ENCODE measurements at places on chromosomes 11 and 22.

GRCh38 chr11:65185171-65185570 lies 3.4 kb downstream of the CAPN1 start:
- DNase-seq = no peak

DNA sequence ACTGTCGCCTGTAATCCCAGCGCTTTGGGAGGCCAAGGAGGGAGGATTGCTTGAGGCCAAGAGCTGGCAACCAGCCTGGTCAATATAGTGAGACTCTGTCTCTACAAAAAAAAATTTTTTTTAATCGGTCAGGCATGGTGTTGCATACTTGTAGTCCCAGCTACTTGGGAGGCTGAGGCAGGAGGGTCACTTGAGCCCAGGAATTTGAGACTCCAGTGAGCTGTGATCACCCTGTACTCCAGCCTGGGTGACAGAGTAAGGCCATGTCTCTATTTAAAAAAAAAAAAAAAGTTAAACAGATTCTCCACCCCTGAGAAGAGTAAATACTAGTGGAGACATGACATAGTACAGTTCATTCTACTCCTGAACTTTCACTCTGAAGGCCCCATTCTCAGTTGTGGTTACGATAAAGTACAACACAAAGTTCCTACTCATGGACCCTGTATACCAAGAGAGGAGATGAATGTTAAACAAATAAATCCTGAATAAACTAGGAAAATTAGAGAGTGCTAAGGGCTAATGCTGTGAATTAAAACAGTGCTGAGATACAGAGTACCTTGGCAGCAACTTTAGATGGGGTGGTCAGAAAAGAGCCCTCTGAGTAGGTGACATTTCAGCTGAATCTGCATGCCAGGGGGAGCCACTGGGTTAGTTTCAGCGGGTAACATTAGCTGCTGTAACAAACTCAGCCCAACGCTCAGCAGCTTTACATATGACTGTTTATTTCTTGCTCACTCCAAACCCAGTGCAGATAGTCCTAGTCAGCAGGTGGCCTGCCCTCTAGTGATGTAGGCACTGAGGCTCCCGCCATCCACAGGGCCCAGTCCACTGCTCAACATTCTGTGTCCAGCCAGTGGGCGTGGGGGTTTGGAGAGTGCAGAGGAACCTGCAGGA lies 75.1 kb downstream of the DBX1 start:
- no peak for DNase-seq

DNA sequence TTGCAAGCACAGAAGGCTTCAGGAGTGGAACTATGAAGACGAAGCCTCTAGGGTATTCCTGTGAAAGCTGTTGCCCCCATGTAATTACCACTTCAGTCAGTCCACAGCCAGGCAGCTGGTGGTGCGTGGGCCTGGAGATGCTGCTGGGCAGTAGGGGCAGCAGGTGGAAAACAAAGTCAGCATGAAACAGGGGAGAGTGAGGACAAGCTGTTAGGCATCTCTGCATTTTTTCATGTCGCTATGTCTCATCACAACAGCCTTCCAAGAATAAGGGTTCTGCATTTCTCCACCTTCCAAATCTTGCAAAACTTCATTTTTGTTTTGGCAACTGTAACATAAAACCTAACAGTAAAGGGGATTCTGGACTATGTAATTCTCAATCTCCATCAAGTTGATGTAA lies 757.5 kb downstream of the NELL1 start:
- no peak for DNase-seq

GRCh38 chr22:19961201-19961580 lies 19.6 kb upstream of the TXNRD2 start:
- no peak for DNase-seq

DNA sequence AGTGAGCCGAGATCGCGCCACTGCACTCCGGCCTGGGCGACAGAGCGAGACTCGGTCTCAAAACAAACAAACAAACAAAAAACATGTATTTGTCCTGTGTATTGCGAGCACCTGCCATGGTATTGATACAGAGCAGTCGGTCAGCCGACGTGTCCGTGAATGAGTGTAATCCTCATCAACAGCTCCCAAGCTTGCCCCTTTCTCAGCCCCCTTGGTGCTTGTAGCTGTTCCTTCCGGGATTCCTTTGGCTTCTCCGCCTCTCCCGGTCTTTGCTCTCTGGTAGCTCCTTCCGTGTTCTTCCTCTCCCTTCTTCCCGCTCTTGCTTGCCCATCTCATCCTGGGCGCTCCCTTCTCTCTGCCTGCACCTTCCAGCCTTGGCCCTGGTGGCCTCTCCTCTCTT lies 10.9 kb downstream of the ZNF74 start:
- no peak for DNase-seq

- no peak for DNase-seq
These were observed 21.1 kb downstream of the TSPAN18 start for GRCh38 chr11:44747836-44748235.

DNA sequence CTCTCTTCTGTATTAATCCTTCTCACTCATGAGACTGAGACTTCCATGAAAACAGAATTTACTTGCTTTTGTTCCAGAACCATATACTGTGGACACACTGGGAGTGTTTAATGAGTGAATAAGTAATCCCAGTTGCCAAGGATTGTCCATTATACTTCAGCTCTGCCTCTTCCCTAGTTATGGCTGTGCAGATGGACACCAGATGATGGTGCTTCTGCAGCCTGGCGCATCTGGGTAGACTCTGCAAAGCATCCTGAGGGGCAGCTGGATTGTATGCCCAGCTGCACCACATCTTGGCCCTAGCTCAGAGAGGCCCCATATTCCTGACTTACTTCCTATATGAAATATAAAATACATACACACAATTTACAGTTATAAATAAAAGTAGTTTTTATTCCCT lies 43.5 kb downstream of the DBX1 start:
- no peak for DNase-seq

- peak; percentile 88 for DNase-seq
These were observed 9.4 kb downstream of the EHD1 start for GRCh38 chr11:64868904-64869570.

DNA sequence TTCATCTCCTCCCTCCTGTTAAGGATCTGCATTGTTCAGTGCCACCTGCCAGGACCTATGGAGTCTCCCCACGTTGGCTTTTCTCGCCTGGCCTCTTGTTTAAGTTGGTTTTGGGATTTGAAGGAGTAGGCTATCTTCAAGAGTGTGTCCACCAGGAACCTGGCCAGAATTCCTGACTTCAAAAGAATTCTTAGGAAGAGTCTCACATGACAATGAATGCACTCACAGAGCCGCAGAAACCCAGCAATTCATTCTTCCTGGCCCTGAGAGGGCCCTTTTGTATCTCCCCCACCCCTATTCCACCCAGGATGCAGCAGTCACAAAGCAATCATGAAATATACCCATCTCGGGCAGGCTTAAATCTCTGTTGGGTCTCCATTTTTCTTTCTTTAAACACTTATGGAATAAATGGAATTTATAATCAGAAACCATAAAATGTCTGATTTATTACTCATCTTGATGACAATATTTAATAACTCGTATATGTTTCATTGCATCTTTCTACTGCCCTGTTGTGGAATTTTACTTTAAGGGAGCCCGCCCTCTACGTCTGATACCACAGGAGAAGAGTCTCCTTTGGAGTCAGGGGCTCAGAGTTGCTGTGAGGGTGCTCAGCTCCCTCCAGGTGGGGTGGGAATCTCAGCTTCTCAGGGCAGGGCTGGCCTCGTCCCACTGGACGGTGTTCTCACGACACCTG lies 507.0 kb downstream of the NTM start:
- no peak for DNase-seq

- DNase-seq = no peak
These were observed 125.3 kb upstream of the C11orf58 start for GRCh38 chr11:16613262-16613511.

DNA sequence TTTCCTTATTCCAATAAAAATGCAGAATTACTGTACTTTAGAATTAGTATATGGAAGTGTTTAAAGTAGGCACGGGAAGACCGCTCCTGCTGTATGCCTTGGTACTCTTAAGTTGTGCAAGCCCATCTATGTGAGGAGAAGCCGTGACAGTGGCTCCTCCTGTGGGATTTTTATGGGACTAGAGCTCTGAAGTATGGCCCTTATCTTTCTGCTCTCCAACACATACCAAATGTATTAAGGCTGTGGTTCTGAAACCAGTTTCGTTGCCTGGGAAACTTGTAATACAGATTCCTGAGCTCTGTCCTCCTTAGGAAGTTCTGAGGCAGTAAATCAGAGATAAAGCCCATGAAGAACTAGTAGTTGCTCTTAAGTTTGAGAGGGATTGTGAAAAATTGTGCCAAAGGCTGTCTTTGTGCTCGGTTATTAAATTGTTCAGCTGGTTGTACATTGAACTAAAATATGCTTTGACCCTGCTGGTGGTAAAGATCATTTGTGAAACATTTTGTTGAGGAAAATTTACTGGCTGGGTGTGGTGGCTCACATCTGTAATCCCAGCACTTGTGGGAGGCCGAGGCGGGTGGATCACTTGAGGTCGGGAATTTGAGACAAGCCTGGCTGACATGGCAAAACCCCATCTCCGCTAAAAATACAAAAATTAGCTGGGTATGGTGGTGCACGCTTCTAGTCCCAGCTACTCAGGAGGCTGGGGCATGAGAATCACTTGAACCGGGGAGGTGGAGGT lies 29.3 kb downstream of the RTN3 start:
- DNase-seq = peak; percentile 99

DNA sequence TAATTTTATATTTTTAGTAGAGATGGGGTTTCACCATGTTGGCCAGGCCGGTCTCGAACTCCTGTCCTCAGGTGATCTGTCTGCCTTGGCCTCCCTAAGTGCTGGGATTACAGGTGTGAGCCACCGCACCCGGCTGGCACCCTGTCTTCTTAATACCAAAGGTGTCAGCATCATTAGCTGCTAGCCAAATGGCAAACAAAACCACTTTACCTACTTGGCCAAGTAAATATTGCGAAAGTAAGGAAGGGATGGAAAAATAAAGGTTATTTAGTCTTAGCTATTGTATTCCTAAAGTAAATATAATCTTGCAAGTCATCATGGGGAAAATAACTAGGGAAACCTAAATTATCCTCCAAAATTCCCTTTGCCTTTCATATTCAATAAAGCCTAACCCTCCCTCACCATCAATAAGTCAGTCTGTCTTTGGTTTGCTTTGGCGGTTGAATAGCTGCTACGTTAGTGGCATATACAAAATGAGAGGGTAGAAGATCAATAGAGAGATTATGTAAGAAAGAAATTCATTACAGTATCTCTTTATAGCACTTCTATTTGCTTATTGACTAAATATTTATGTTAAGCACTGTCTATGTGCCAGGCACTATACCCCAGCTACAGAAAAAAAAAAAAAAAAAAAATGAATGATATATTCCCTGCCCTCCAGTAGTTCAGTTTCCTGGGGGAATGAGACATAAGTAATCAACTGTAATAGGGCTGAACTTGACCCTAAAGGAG lies 40.2 kb upstream of the CFAP300 start:
- DNase-seq = no peak

DNA sequence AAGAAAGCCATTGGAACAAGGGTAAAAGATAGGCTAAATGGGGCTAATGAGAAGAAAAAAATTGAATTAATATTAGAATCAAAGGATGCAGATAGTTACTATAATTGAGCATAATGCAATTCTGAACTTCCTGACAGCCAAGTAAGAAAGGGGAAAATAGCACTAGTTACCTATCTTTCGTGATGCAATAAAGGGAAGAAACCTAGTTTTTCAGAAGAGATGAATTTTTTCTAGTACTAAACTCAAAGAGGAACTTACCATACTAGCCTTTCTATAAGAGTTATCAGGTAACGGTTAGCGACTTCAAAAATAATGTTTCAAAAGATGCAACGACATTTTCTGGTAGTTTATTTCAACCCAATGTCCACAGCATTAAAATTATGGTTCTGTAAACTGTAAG lies 8.8 kb upstream of the WT1 start:
- no peak for DNase-seq

- DNase-seq = no peak
These were observed 41.2 kb upstream of the MICAL2 start for GRCh38 chr11:12069066-12069676.

DNA sequence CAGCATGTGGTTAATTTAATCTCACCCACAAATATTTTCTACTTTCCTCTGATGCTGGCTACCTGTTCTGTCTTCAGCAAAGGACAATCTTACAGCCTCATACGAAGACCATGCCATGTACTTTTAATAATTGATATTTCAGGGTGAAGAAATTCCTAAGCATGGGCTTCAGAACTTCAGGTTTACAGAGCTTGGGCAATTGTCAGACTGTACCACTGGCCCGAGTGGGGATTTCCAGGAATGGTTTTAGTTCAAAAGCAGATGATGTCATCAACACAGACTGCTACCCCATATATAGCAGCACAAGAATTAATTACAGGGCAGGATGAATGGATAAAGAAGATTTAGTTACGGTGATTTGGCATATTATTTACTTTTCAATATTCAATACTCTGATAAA lies 171.8 kb downstream of the ETS1 start:
- DNase-seq = peak; percentile 40

- no peak for DNase-seq
These were observed 15.8 kb upstream of the ETS1 start for GRCh38 chr11:128603003-128603696.

- DNase-seq = peak; percentile 10
These were observed 33.8 kb downstream of the TECTA start for GRCh38 chr11:121134741-121135312.

DNA sequence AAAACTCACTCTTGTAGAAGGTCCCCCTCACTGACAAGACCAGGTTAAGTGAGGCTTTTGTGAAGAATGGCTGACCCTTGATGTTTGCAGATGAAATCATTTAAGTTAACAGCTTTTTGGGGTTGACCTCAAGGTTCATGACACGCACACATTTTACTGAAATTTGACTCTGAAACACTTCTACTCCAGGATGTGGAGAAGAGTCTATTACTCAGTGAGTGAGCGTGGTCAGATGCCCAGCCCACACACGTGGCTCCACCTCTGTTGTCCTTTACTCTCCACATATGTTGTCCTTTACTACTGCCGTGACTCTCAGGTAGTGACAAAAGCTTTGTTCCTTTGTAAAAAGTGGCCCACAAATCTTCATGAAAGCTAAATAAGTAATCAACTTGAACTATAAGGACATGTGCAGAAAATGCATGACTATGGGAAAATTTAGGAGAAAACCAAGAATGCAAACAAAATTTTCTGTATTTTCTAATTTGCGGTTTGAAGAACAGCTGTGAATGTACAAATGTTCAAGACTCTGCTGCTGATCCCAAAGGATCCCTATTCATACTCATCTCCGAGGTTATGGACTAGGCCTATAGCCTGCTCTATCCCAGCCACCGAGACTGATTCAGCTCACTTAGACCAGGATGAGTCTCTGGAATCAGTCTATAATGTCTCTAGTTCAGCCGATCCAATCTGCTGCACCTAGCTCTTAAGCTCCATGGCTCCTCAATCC lies 22.4 kb downstream of the XRRA1 start:
- DNase-seq = peak; percentile 14

GRCh38 chr11:617199-617911 lies 1.6 kb upstream of the IRF7 start:
- no peak for DNase-seq

All from amniotic epithelial cell (primary cell).